ENCODE measurements at places on chromosomes 6 and 20. TPM values are rescaled to one million over a fixed set of nuclear protein-coding genes. Genes with fewer than 3 reads are reported as not detected.

ZC3H12D gene
- total RNA-seq = 0.35 TPM

DNA sequence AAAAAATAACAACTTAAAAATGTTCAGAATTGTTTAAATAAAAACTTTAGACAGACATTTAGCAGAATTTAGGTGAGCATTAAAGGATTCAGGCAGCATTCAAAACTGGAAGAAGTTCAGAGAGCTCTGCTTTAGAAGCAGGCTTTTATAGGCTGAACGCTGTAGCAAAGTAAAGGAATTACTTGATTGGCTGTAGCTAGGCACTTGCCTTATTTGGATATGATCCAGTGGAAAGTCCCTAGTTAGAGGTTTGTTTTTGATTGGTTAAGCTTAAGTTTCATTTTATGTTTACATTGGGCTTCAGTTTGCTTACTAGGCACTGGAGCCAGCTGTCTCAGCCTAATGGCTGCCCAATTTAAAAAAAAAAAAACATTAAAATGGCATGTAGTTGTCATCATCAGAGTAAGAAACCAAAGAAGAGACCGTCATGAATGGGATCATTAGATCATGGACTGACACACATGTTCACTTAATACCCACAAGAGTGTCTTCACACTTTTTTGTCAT is 65.1 kb downstream of the CBFA2T2 start:
- DNase-seq = no peak

DNA sequence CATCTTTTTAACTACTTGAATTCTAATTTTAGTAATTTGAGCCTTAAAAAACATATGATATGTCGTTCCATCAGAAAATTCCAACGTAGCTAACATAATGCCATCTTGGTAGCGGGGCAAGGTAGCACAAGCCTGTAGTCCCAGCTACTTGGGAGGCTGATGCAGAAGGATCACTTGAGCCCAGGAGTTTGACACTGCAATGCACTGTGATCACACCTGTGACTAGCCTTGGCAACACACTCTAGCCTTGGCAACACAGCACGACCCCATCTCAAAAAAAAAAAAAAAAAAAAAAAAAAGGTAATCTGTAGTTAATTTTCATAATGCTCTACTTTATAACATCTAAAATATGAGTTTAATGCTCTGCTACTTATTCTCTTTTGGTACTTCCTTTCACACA is 6.7 kb downstream of the BCLAF1 start:
- DNase-seq = no peak

DNA sequence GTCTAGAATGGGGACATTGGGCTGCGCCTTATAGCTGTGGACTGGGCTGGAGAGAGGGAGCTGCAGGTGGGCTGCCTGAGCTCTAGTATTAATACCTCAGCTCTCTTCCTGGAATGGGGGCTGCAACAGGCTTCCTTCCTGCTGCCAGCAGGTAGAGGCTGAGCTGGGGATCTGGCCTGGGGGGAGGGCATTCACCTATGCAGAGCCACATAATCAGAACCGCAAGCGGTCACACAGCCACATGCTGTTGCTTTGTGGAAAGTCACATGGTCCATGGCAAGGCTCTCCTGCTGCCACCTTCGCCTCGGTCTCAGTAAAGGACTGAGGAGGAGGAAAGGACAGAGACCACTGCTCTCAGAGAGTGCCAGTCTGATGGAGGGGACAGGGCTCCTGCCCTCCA is 35.7 kb downstream of the ITPR3 start:
- DNase-seq = no peak

GRCh38 chr20:63635431-63636141 is 8.7 kb upstream of the GMEB2 start:
- DNase-seq = no peak

- DNase-seq = no peak
Measured at GRCh38 chr6:100240798-100241197, 223.9 kb downstream of the SIM1 start.

DNA sequence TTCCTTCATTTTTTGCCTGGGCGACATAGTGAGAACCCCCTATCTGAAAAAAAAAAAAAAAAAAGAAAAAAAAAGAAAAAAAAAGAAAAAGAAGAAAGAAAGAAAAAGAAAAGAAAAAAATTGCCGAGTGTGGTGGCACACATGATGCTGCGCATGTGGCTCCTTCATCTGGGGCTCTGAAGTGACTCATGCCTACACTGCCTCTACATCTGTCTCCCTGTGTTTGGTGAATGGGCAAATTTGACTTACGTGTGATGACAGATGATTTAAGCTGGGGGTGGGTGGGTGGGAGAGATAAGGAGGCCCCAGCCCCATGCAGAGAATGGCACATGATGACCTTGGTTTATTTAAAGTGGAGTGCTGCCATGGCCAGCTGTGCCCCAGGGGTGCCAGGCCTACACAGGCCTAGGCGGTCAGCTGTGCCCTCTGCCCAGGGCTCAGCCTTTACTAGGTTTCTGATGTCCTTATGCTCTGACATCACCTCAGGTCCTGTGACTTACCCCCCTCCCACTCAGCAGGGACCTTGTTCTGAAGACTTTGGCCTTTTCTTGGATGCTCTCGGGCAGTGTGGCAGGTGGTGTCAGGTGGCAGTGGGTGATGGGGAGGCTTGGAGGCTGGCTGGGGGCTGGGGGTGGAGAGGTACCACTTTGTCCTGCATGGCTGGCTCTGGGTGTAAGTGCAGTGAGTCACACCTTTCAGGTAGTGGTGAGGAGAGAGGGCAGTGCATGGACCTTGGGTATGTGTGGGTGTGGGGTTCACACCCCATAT is 41.1 kb downstream of the VEGFA start:
- DNase-seq = no peak
